ENCODE measurements at places on chromosomes 16 and 17.

GRCh38 chr17:1067282-1067956 lies 70.5 kb downstream of the TIMM22 start:
- no peak for DNase-seq

- DNase-seq, result no peak
These were observed 31.0 kb downstream of the SCNN1B start for GRCh38 chr16:23333034-23333579.

- DNase-seq, result no peak
These were observed 21.7 kb downstream of the CENPX start for GRCh38 chr17:82000803-82001570.

- peak; percentile 26 for DNase-seq
These were observed 228.2 kb downstream of the GRIN2A start for GRCh38 chr16:9953908-9954570.

DNA sequence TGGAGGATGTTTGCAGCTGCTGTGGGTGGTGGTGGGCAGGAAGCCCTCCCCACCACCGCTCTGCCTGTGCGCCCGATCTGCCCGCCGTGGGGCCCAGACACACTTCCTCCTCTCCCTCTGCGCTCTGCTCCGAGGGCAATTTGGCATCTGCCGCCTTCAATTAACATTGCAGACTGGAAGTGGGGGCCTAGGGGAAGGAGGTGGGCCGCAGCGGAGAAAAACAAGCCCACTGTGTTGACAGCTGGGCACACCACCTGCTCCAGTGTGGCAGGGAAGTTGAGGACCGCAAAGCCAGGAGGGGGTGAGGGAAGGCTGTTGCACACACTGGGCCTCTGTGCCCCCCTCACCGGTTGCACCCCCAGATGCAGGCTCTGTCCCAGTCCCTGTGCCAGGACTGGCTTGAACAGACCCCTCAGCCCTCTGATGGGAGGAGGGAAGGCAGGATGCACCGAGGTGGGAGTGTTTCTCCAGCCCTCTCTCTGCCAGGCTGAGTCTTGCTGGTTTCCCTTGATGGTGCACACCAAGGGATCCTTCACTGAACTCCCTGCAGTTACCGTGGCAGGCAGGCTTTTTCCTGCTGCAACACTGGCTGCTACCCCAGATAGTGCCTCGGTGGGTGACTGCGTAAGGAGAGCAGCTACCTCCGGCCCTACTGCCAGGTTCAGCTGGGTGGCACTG lies 72.8 kb upstream of the MED9 start:
- no peak for DNase-seq

- no peak for DNase-seq
These were observed 14.7 kb upstream of the FBXL20 start for GRCh38 chr17:39416141-39416540.

- peak; percentile 91 for DNase-seq
These were observed 75.5 kb upstream of the CLEC3A start for GRCh38 chr16:77946823-77947222.

DNA sequence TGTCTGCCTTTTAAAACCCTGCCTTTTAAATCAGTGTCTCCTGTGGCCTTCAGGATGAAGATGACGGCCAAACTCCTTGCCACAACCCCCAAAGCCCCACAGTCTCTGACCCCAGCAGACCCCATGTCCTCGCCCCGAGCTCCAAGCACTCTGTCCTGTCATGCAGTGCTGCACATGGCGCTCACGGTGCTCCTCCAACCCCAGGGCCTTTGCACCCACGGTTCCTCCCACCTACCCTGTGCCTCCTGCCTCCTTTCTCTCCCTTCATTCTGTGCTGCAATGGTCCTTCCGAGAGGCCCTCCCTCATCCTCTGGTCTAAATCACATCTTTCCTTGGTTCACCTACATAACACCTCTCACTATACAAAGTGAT lies 235.3 kb downstream of the KATNIP start:
- no peak for DNase-seq

DNA sequence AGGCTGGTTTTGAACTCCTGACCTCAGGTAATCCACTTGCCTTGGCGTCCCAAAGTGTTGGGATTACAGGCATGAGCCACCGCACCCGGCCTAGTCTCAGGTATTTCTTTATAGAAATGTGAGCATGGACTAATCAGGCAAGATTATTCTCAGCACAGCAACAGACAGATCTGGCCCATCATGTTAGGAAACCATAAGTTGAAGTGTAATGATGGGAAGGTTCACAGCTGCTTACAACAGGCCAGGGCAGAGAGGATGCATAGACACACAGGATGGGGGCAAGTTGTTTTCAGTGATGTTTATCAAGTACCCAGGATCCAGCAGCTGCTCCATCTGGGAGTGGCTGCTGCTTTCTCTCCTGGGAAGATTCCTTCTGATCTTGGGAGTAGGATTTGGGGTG lies 16.6 kb upstream of the NOS2 start:
- DNase-seq, result no peak

DNA sequence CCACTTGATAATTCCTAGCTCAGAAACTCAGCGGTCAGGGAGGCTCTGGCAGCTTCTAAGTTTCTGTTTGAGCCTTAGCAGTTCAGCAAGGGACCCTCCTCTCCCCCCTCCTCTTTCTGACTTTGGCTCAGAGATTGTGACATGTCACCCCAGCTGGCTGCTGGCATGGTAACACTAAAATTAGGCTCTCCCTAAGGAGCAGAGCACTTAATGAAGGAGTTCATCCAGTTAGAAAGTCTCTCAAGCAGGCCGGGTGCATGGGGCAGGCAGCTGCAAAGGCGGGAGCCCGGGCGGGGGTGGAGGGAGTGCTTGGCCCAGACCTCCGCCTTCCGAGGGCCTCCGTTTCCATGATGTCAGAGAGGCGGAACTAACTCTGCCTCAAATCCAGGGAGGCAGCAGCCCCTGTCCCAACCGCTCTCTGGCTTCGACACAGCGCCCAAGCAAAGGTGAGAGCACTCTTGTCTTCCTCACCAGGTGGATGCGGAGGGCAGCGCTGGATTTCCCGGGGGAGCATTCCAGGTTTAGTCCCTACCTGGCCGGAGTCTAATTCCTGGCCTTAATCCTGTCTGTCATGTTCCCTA lies 128.0 kb upstream of the PLCG2 start:
- DNase-seq, result peak; percentile 73
